ENCODE measurements at places on chromosomes 6 and 20. TPM values are rescaled to one million over a fixed set of nuclear protein-coding genes. Genes with fewer than 3 reads are reported as not detected.

The CCR6 gene
- 0.37 TPM for total RNA-seq

DNA sequence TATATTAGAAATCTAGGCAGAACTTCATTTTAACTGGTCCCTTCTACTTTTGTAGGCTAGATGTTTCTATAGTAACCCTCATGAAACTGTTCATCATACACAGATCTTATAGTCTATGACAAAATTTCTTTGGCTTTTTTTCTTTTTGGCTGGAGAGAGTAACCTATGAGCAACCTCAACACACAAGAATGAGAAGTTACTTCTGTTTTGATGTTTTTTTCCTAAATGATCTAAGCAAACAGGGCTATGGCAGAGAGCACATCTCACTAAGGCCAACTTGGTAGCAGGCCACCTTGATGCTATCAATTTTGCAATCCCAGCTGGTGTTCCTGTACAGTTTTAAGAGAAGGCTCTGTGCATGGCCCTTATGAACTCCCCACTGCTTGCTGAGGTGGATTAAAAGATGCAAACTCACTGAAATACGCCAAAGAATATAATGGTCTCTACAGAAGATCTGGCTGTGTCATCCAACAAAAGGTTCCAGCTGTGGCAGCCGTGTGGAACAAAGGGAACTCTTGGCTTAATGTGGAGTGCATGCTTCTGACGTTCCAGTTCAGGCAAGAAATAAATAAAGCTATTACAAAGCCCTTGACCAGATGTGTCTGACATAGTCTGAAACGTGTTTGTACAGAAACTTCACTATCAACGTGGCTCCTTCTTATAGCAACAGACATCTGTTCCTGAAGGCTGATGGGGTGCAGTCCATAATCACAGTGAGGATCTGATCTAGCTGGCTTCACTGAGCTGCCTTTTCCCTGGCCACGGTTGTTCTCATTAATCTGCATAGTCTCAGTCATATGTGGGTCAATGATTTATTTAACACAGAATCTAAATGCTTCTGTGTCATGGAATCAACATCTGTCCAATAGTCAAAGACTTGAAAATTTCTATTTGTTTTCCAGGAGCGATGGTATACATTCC lies 481.1 kb downstream of the BMP2 start:
- DNase-seq: no peak

DNA sequence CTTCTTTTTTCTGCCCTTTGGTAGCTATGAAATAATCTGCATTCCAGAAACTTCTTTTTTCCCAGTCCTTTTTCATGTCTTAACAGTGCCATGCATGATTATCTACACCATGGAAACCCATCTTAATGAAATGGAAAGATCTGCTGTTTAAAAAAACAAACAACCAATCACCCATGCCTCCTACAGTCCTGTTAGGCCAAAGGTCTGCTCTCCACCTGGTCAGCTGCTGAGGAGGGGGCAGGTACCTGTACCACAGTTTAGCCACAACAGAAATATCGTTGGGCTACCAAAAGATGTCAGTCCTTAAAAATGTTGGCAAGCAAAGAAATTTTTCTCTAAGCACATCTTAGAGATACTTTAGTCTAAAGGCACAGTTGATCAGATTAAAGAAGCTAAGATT lies 112.6 kb downstream of the SLC16A10 start:
- no peak for DNase-seq

- no peak for DNase-seq
These were observed 165.6 kb downstream of the TRIM27 start for GRCh38 chr6:28758046-28758817.

The KATNA1 gene
- 18.2 TPM for total RNA-seq

Measured in activated naive CD4-positive, alpha-beta T cell treated with anti-CD3 and anti-CD28 coated beads for 36 hours (primary cell).